ENCODE measurements at places on chromosomes 5 and 9.

DNA sequence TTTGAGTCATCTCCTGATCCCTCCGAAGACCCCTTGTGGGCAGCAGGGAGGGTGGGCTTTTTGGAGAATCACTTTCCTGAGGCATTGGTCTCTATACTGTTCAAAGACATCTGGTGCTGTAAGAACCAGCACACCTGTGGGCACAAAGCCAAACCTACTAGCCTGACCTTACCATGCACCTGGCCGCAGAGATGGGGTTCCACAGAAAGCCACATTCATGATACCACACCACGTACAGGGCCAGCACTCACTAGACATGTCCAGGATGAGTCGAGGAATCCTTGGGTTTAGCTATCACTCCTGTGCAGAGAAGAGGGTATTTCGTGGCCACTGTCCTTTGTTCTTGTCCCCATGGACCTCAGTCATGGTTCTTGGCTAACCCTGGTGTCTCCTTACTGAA is 203.4 kb downstream of the CACNA1B start:
- no peak for DNase-seq

DNA sequence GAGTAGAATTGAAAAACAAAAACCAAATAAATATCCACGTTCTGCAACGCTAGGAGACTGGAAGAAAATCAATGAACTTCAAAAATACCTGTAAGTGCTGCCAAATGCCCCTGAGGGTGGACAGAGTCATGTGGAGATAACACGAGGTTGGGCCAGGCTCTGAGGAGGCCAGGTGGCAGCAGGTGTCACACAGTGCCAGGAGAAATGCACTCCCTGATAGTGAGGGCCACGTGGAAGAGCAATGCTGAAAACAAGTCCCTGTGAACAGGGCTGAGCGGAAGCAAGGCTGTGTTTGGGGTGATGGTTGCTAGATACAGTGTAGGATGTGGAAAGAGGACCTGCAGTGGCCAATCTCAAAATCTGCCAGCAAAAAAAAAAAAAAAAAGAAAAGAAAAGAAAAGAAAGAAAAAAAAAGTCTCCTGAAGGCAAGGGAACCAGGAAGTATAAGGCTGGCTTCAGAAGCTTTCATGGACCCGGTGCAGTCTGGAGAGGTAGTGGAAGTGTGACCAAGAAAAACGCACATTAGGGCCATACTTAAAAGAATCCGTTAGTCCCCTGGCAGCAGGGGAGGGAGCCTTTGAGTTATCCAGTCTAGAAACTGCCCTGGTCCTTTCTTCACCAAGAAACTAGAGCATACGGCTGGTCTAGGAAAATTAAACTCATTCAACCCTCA is 16.8 kb downstream of the C1QTNF3 start:
- no peak for DNase-seq

GRCh38 chr5:68181039-68181599 is 34.4 kb upstream of the PIK3R1 start:
- DNase-seq = no peak

- no peak for DNase-seq
These were observed 26.4 kb downstream of the ZDHHC11B start for GRCh38 chr5:757931-758697.

DNA sequence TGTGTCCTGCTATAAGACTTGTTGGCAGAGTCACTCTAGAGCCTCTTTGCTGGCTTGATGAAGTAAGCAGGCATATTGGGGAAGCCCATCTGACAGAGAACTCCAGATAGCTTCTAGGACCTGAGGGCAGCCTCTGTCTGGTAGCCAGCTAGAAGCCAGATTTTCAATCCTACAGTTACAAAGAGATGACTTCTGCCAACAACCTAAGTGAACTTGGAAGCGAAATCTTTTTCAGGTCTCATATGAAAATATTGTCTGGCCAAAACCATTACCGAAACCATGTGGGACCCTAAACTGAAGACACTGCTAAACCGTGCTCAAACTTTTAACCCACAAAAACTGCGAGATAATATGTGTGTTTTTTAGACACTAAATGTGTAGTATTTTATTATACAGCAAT is 140.9 kb downstream of the MRPS30 start:
- DNase-seq = no peak

DNA sequence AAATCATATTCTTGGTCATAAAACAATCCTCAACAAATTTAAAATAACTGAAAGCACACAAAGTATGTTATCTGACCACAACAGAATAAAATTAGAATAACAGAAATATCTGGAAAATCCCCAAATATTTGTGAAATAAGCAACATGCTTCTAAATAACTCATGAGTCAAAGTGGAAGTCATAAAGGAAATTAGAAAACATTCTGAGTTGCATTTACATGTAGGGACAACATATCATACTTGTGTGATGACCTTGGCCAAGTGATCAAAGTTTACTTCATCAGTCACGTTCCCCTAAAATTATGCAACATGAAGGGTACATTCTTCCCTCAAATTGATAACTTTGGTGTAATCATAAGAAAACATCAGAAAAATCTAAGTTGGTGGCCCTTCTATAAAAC is 64.7 kb downstream of the CSF2 start:
- DNase-seq = no peak

GRCh38 chr5:14286574-14287421 is 143.7 kb downstream of the TRIO start:
- peak; percentile 85 for DNase-seq

DNA sequence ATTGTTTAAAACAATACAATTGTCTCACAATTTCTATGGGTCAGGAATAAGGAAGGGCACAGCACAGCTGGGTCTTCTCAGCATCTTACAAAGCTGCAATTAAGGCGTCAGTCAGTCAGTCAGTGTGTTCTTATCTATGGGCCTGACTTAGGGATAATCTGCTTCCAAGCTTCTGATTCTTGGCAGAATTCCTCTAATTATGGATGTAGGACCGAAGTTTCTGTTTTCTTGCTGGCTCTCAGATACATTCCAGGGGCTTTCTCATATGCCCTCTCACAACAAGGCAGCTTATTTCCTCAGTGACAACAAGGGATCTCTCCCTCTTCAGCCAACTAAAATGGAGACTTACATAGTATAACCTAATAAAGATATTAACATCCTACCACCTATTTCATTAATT is 1925.3 kb upstream of the ACO1 start:
- DNase-seq = no peak

DNA sequence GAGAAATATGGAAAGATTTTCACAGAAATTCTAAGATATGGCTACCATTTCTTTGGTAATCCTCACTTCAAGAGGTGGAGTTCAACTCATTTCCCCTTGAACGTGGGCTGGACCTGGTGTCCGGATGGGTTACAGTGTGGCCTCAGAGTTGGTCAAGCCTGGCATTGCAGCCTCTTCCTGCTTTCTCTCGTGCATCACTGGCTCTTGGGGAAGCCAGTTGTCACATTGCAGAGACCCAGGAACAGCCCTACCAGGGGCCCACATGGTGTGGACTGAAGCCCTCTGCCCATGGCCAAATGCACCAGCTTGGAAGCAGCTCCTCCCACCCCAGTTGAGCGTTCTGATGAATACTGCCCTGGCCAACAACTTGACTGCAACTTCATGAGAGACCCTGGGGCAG is 47.7 kb upstream of the FCN1 start:
- DNase-seq = no peak

DNA sequence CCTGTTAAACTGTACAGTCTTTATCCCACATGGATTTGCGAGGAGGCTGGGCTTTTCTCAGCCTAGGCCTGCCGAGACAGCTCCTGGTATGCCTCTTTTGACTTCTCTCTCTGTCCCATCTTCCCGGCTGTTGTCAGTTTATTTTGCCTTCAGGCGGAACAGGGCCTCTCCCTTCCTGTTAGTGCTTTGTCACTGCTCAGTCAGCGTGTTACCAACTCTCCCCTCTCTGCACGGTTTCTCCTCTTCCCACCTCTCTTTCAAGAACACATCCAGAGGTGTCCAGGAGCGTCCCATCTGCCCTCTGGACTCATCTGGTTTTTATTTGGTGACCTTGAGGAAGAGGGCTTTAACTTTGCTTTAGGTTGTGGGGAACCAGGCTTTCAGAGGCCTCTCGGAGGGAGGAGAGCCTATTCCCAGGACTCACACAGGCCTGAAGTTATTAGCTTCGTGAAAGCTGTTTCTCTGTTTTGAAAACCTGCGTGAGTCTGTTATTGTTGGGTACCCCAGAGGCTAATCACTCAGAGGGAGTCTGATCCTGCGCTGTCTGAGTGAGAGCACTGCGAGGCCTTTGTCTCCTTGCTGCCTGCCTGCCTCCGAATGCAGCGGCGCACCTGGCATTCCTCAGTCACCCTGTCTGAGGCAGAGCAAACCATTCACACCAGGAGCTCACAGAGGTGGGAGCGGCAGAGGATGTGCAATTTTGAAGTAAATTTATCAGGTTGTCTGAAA is 234.4 kb upstream of the MPDZ start:
- no peak for DNase-seq

DNA sequence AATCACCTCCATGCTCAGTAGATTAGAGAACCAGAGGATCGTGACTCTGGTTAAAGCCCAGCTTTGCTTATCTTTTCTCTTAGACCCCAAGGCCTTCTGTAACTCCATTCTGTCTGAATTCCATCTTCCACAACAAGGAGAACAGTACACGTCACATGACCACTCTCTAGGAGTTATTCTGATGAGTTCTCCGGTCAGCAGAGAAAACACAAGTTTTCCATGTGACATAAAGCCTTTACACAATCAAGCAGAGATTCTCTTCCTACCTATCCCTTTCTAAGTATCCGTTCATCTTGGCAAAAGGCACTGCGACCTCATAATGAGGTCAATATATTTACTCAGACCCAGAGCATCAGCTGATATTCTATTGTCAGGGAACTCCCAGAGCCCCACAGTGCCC is 112.3 kb downstream of the TRPM6 start:
- no peak for DNase-seq

GRCh38 chr5:173845321-173845720 is 42.8 kb upstream of the CPEB4 start:
- DNase-seq = no peak

GRCh38 chr5:142472306-142472951 is 147.6 kb upstream of the SPRY4 start:
- DNase-seq = no peak

All from NCI-H2171 (cell line).